Hippocampal formation (tissue), 2 donors: ENCODE measurements at places on chromosomes 16 and 17.

DNA sequence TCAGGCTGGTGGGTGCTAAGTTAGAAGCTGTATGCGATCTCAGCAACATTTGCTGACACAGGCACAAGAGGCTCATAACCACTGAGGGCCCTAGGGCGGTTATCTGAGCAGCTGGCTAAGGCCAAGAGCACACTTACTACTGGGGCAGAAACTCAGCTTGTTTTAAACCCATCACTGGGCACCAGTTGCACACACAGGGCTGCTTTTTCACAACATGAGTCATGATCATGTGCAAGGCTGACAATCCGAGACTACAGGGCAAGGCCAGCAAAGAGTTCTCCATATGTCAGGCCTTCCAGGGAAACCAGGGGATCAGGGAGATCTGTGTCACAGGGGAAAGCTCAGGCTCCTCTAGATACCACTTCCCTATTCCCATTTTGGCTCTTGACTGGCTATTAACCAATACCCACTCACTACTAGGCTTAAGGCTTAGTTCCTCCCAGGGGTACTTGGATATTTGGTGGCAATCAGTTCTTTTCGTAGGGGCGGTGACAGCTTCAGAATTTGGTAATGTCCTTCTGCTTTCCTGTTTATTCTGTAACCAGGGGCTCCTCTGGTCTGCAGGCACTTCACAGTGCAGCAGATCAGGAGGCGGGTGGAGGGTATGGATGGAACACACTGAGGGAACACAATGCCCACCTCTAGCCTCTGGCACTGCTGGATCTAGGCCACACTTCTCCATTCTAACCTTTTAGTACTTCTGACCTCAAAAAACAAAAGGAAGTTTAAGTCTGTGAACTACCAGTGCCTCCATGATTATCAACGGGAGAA lies 44.9 kb upstream of the ERN1 start:
- DNase-seq, result peak; percentile 47

- DNase-seq, result no peak
These were observed 17.7 kb downstream of the CDIP1 start for GRCh38 chr16:4520913-4521312.

- peak; percentile 89 for DNase-seq
These were observed 383.1 kb downstream of the KCNJ2 start for GRCh38 chr17:70552230-70552981.

DNA sequence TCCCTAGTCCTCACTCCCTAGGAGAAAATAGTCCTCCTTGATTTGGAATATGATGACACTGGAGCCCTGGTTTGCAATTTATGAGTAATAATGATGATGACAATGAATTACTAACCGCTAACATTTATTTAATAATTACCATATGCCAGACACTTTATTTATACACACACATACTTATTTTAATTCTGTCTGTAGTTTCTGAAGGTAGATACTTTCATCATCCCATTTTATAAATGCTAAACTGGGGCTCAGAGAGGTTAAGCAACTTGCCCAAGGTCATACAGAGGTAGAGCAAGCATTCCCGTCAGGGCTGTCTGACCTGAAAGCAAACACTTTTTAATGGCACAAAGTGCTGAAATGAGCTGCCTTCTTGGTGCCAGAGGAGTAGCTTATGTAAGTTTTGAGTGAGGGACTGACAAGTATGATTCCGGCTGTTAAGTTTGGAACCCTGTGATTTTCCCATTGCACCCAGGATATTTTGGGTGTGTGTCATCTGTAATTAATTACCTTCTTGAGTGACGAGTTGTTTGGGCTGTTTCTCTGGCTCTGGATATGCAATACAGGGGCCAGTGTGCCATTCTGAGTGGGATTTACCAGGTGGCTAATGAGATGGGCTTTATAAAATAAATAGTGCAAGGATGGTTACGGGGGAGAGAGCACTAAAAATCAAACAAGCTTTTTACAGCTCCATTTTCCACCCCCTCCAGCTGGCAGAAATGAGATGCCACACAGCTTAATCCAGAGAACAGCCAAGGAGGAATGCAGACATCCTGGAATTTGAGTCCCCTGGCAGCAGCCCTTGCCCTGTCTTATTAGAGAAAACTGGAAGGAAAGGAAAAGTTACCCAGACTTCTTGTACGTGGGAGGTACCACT lies 211.8 kb downstream of the SNX29 start:
- no peak for DNase-seq

DNA sequence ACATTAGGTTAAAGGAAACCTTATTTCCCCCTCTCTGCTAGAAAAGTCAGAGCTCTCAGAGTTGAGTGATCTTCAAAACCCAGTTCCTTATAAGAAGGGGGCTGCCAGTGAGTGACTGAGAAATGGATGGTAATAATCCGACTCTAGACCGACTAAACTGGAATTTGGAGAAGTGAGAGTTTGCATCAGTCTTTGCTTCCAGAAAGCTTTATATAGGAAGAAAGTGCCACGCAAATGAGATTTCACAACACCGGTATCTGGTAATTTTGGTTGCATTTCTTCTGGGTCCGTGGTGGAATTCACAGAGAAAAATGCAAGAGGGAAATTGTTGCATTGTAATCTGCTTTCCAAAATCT lies 271.4 kb downstream of the MAF start:
- DNase-seq, result peak; percentile 62

GRCh38 chr16:77782694-77783093 lies 5.7 kb upstream of the VAT1L start:
- DNase-seq, result no peak

GRCh38 chr17:491086-492021 lies 138.7 kb upstream of the RPH3AL start:
- no peak for DNase-seq

GRCh38 chr16:27347930-27348685 lies 34.3 kb downstream of the IL4R start:
- DNase-seq, result no peak

DNA sequence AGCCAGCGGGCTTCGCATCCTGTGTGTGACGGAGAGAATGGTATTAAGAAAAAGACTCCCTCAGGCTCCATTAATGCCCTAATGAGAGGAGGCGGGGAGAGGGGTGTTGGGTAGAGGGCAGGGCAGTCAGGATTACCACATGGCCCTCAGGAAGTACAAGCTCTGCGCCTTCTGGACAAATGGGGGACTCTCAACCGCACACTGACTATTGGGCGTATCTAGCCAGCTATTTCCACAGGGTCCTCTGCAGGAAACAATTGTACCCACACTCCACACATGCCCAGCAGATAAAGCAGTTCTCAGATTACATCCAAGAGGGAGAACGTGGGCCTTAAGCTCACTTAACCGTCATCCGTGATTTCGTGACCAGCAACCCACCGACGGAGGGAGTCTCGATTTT lies 14.7 kb downstream of the NXN start:
- no peak for DNase-seq
